ENCODE measurements at places on chromosomes 4 and X. TPM values are rescaled to one million over a fixed set of nuclear protein-coding genes. Genes with fewer than 3 reads are reported as not detected.

The CSN1S1 gene
- not detected for total RNA-seq

The COL4A5 gene
- 115 TPM for total RNA-seq

DNA sequence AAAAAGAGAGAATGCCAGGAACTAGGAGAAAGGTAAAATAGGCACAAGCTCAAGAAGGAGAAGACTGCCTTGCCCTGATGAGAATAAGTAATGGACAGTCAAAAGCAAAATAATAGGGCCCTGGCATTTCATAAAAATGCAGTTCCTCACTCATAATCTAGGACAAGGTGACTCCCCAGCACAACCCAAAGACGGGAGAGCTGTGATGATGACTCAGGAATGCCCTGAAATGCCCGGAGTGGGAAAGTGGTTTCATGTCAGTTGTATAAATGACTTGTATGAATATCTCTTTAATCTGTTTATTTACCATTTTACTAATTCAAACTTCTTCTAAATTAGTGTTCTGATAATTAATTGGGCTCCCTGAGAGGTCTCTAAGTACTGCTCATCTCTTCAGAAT, 28.8 kb upstream of the SETD7 start:
- DNase-seq: no peak

DNA sequence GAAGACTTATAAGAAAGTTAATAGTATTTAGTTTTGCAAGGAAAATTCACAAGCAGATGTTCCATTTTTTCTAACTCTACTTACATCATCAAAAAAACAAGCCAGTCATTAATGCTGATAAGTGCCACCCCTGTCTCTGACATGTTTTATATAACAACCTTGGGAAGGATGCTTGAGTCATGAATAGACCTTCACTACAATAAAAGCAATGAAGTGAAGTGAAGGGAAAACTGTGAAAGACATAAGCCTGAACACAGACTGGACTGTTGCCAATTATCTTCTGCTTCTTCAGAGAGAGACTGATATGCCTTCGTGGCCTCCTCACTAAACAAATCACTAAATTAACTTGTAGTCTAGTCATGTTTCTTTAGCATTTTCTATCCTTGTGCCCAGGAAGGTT, 353.2 kb downstream of the PDHA2 start:
- no peak for DNase-seq

The NPY2R gene
- total RNA-seq: 8.5 TPM

The CLDN2 gene
- total RNA-seq: not detected

- DNase-seq: no peak
Observed at GRCh38 chrX:20409991-20410390, 143.3 kb upstream of the RPS6KA3 start.

- DNase-seq: no peak
Observed at GRCh38 chrX:12611471-12611870, 179.7 kb upstream of the PRPS2 start.

DNA sequence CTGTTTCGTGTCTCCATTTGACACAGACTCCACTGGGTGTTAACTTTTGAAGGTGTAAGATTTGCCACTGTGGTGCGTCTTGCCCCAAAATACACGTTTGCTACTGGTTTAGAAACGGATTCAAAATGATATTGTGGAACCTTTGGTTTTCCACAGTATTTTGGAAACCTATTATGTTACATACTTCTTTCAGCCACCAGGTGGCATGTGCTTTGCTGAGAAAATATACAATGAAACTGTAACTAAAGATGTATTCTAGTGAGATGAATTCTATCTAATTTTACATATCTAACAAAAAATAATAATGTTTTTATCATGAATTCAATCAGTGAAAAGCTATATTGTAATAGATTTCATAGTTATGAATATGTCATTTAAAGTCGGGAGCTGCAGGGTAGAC, 28.4 kb upstream of the SLITRK4 start:
- peak; percentile 14 for DNase-seq

The F8 gene
- total RNA-seq: 9.8 TPM

The CCNI gene
- 511 TPM for total RNA-seq

DNA sequence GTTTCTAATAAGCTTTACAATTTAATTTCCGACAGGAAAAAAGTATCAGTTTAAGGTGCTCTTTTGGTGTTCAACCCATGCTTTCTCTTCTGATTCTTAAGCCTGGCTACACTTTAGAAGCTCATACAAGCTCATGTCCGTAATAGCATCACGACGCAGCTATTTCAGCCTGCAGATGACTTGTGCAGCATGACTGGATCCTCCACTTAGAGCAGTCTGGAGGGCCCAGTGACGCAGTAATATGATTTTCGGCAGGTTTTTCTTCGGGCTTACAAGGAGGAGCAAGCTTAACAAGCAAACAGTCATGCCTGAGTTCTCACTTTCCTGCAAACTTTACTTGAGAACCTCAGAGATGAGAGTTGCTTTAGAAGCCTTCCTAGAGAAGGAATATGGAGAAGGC, 85.3 kb upstream of the MAML3 start:
- no peak for DNase-seq

DNA sequence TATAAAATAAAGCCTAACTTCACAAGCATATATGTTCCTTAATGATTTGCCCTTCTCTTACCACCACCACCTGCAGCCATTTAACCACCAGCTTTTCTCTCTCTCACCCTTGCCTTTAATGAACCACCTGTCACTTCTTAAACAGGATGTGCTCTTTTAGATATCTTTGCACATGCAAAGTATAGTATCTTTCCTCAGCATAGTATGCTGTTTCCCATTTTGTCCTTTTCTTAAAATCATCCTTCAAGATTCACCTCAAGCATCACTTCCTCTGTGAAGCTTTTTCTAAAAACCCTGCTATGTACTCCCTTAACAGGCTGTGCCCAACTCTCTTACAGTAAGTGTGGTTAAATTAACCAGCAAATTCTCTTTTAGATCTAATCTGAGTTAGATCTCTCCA, 8.2 kb upstream of the CNOT6L start:
- DNase-seq: no peak

DNA sequence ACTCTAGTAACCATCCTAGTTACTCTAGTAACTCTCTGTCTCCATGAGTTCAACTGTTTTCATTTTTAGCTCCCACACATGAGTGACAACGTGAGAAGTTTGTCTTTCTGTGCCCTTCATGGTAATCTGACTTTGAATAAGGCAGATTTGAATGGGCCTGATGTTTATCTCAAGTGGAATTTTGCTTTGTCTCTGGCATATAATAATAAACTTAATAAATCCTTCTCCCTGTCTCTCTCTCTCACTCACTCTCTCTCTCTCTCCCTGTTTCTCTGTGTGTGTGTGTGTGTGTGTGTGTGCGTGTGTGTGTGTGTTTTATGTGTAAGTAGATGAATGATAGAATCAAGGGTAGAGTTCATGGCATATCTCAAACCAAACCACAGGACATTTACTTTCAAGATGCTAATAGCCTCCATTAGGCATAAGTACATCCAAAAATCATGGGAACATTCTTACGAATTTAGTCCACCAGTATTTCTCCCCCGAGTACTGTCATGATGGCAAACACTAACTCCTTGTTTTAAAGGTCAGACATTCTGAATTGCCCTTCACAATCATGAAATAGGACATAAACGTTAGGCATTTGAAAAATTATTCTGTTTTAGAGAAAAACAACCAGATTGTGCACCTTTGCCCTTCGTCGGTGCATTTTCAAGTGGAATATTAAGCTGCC, 193.1 kb downstream of the SPATA18 start:
- no peak for DNase-seq

GRCh38 chr4:67052814-67053675, 492.3 kb downstream of the CENPC start:
- DNase-seq: no peak

The SLC25A53 gene
- total RNA-seq: 4.0 TPM

GRCh38 chr4:23966725-23967124, 76.9 kb upstream of the PPARGC1A start:
- DNase-seq: peak; percentile 45

The MAGED4 gene
- 48.2 TPM for total RNA-seq

DNA sequence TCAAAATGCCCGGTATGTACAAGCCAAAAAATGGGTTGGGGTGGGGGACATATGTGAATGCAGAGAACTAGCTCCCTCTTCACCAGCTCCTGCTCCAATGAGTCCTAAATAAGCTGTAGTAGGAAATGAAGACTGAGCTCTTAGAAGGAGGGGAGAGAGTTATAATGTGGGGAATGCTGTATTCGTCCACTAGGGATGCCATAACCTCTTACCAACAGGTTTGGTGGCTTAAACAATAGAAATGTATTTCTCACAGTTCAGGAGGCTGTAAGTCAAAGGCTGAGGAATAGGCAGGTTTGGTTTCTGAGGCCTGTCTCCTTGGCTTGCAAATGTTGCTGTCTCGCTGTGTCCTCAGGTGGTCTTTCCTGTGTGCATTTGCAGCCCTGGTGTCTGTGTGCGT, 4.4 kb upstream of the INPP4B start:
- DNase-seq: peak; percentile 15

- DNase-seq: no peak
Observed at GRCh38 chr4:159564615-159565014, 461.7 kb downstream of the RAPGEF2 start.

GRCh38 chrX:107726816-107727534, 48.6 kb downstream of the TSC22D3 start:
- DNase-seq: no peak

The TLR2 gene
- total RNA-seq: 0.22 TPM

- DNase-seq: no peak
Observed at GRCh38 chr4:120855307-120856001, 67.1 kb downstream of the PRDM5 start.

The VCX3A gene
- 1.0 TPM for total RNA-seq

- peak; percentile 49 for DNase-seq
Observed at GRCh38 chrX:137567682-137568232, 1.8 kb downstream of the ZIC3 start.

The MAGEA9B gene
- total RNA-seq: not detected

The HTN1 gene
- total RNA-seq: not detected

- DNase-seq: peak; percentile 95
Observed at GRCh38 chrX:46836701-46837557, at the start of gene RP2. Gene RP2 (plus strand): TSS chrX:46837043. CDS start chrX:46837101, 58 bp downstream.

The PNMA6F gene
- not detected for total RNA-seq

The DUSP9 gene
- total RNA-seq: 0.21 TPM

DNA sequence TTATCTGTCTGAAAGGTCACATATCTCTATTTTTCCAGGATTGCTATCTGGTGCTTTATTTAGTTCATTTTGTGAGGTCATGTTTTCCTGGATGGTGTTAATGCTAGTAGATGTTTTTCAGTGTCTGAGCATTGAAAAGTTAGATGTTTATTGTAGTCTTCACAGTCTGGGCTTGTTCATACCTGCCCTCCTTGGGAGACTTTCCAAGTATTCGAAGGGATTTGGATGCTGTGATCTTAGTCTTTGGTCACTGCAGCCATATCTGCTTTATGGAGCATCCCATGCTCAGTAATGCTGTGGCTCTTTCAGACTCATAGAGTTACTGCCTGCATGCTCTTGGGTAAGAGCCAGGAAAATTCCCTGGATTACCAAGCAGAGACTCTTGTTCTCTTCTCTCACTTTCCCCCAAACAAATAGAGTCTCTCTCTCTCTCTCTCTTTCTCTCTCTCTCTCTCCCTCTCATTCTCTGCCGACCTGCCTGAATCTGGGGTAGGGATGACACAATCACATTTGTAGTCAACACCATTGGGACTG, 130.0 kb downstream of the AR start:
- no peak for DNase-seq

DNA sequence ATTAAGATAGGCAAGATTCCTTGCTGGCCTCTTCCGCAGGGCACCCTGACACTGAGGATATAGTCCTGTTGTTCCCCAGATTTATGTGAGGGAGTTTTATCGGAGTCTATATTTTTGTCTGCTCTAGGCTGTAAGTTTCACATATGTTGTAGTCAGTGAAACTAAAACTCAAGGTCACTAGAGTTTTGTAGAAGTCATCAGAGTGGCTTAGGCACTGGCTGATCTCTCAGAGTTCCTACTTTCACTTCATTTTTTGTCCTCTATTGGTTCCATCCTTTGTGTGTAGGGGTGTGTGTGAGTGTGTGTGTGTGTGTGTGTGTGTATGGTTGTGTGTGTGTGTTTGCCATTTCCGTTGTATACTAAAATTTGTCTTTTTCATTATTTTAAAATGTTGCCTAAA, 577.5 kb downstream of the IQCM start:
- DNase-seq: no peak

The ENAM gene
- not detected for total RNA-seq

The CNGA1 gene
- 1.5 TPM for total RNA-seq
